ENCODE measurements at places on chromosomes 4 and X. TPM values are rescaled to one million over a fixed set of nuclear protein-coding genes. Genes with fewer than 3 reads are reported as not detected.

RASGEF1B gene
- 1.9 TPM for total RNA-seq

MAGEB10 gene
- not detected for total RNA-seq

SPIN3 gene
- total RNA-seq: 18.1 TPM

PARM1 gene
- total RNA-seq: 0.73 TPM

PABPC1L2B gene
- not detected for total RNA-seq

NEUROG2 gene
- 4.2 TPM for total RNA-seq

MAGEA2B gene
- total RNA-seq: not detected

CYSLTR1 gene
- not detected for total RNA-seq

MRFAP1L1 gene
- total RNA-seq: 70.4 TPM

PDLIM5 gene
- 72.5 TPM for total RNA-seq

BMP3 gene
- 0.40 TPM for total RNA-seq

SMR3B gene
- not detected for total RNA-seq

HMX1 gene
- 1.1 TPM for total RNA-seq

SRP72 gene
- total RNA-seq: 172 TPM

FMR1NB gene
- total RNA-seq: not detected

SLC9A7 gene
- total RNA-seq: 4.3 TPM

SULT1E1 gene
- not detected for total RNA-seq

TMSB15B gene
- total RNA-seq: 36.8 TPM

FGFR3 gene
- total RNA-seq: 48.1 TPM

HTN1 gene
- total RNA-seq: not detected

HNRNPDL gene
- total RNA-seq: 603 TPM

SPP1 gene
- 14.2 TPM for total RNA-seq

ARHGAP24 gene
- 1.5 TPM for total RNA-seq

CFI gene
- total RNA-seq: not detected

FAM9C gene
- 0.25 TPM for total RNA-seq

ZNF711 gene
- 24.0 TPM for total RNA-seq

LIMCH1 gene
- total RNA-seq: 15.1 TPM

RAB41 gene
- not detected for total RNA-seq

PPEF2 gene
- not detected for total RNA-seq

WDFY3 gene
- total RNA-seq: 53.5 TPM

CCNA2 gene
- total RNA-seq: 85.3 TPM

FAM9B gene
- not detected for total RNA-seq

RAB39B gene
- total RNA-seq: 7.3 TPM

ENPEP gene
- total RNA-seq: 4.5 TPM

CSAG1 gene
- total RNA-seq: not detected

FOXR2 gene
- total RNA-seq: not detected

PGRMC1 gene
- 202 TPM for total RNA-seq

SYTL4 gene
- total RNA-seq: 4.5 TPM

SLC10A6 gene
- not detected for total RNA-seq

SERTM2 gene
- total RNA-seq: 0.11 TPM

NKX1-1 gene
- not detected for total RNA-seq

MSX1 gene
- 2.2 TPM for total RNA-seq

PLCXD1 gene
- 49.1 TPM for total RNA-seq

MAGEE1 gene
- 8.1 TPM for total RNA-seq

ARHGAP36 gene
- total RNA-seq: 1.8 TPM

PNMA6A gene
- total RNA-seq: 9.7 TPM

S100G gene
- not detected for total RNA-seq

NPY2R gene
- not detected for total RNA-seq

CTAG1A gene
- not detected for total RNA-seq

GPRASP1 gene
- 5.6 TPM for total RNA-seq
